Stimulated activated CD4-positive, alpha-beta T cell treated with anti-CD3 and anti-CD28 coated beads, Interleukin-4, amount 100 ng/mL, for 24 hours (primary cell): ENCODE measurements at places on chromosomes 4 and X.

- DNase-seq = no peak
Observed at GRCh38 chr4:1404573-1405253, 1.5 kb downstream of the NKX1-1 start.

GRCh38 chr4:41022116-41022515 lies 192.2 kb downstream of the APBB2 start:
- DNase-seq = no peak

GRCh38 chrX:17499512-17499911 lies 124.5 kb downstream of the NHS start:
- DNase-seq = no peak

DNA sequence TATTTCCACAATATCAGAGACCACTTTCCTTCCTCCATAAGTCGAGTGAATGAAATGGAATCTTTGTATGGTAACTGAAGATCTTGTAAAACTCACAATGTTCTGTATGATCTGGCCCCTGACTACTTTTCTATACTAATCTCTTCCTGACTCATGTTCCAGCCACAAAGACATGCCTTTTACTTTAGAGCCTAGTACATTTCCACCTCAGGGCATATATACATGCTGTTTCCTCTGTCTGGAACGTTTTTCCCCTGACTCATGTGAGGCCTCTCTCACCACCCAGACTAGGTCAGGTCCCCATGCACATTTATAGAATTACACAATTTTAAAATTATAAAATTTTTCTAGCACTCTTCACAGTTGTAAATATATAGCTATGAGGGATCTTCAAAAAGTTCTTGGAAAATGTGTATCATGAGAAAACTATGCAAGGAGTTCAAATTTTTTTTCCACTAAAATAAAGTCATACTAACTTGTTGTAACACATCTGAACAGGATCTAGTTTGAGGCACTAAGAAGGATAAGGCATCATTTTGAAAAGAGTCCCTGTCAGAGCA lies 208.8 kb downstream of the SH2D1A start:
- DNase-seq = no peak

GRCh38 chr4:5033281-5033841 lies 14.1 kb upstream of the CYTL1 start:
- no peak for DNase-seq

- no peak for DNase-seq
Observed at GRCh38 chr4:53809816-53810215, 218.5 kb upstream of the LNX1 start.
